ENCODE measurements at places on chromosomes 11 and 22.

DNA sequence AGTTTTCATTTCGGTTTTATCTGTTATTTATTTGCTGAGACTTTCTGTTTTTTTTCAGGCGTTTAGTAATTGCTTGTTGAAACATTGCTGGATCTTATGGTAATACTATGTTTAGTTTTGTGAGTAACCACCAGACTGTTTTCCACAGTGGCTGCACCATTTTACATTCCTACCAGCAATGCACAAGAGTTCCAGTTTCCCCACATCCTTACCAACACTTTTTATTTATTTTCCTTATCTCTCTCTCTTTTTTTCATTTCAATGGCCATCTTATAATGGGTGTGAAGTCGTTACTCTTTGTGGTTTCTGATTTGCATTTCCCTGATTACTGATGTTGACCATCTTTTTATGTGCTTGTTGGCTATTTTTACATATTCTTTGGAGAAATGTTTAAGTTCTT, 23.7 kb downstream of the USP47 start:
- DNase-seq, result no peak

DNA sequence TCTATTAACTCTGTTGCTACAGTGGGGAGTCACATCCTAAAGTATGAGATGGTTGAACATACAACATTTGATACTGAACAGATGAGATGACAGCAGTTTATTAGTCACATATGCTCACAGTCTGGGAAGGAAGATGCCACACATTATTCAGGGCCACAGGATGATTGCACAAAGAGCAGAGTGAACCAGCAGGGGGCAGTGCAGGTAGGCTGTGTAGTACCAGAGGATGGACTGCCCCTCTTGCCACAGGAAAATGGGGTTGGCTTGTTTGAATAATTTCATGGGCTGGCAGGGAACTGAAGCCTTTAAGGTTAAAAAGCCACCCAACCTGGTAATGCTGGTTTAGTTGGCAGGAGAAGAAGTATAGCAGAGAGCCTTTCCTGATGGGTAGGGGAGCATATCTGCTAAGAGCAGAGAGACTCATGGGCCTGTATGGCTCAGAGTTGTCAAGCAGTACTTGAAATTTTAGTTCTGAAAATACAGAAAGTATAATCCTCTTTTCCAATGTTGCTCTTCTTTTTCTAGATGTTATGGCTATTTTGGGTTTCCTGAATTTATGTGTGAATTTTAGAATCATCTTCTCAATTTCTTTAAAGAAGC, 180.4 kb upstream of the B3GAT1 start:
- DNase-seq, result no peak

- DNase-seq, result no peak
These were observed 588.0 kb downstream of the BUD13 start for GRCh38 chr11:116184763-116185162.

GRCh38 chr11:115920092-115920461, 415.9 kb upstream of the CADM1 start:
- DNase-seq, result peak; percentile 51

GRCh38 chr11:104113541-104113940, 50.4 kb downstream of the PDGFD start:
- no peak for DNase-seq

GRCh38 chr11:120925944-120926343, 98.0 kb upstream of the TBCEL start:
- no peak for DNase-seq

GRCh38 chr11:71255323-71255722, 2.9 kb upstream of the SHANK2 start:
- no peak for DNase-seq

GRCh38 chr22:37241351-37242142, 2.5 kb downstream of the RAC2 start:
- DNase-seq, result no peak

- DNase-seq, result no peak
These were observed 26.1 kb upstream of the PPP2R1B start for GRCh38 chr11:111792314-111792713.

DNA sequence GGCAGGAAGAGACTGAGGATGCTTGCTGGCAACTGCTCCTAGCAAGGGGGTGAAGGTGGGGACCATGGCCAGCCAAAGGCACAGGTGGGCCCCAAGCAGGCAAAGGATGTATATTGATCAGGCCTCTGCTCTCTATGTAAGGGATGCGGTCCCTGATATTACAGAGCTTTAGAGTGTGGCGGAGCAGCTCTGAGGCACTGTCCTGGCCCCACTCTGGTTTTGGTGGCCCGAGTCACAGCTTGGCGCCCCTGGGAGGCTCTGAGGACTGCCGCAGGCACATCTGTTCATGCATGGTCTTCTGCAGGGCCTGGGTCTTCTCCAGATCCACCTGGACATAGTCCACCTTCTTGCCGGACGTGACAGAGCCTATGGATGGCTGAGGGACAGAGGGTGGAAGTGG, 45.5 kb downstream of the GAB4 start:
- no peak for DNase-seq

DNA sequence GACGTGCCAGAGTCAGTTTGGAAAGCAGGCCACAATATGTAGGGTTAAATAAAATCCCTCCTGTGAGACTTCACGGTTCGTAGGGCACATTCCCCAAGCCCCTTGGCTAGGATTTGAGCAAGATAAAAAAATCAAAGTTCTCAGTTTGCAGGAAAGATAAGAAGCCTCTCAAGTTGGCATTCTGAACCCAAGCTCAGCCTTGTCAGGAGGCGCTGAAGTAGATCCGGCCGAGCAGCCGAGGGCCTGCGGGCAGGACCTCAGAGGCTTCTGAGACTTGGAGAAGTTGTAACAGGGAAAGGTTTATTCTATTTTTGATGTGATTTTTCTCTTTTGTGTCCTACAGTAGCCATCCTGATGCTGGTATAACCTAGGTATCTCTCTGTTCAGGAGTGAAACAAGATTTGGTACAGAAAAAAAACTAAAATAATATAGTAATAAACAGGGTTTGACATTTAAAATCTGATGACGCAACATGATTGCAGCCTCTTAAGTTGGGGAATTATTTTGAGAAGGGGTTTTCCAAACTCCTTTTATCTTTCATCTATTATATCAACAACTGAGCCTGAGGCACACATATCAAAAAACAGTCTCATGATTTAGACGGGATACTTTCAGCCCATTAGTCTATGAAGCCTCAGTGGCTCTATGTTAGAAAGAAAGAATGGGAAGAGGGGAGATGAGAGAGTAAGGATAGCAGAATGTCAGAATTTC, 10.1 kb downstream of the PATE2 start:
- no peak for DNase-seq

GRCh38 chr11:75918331-75918730, 103.3 kb downstream of the UVRAG start:
- DNase-seq, result no peak

GRCh38 chr11:94544646-94545263, 1.0 kb downstream of the FUT4 start:
- DNase-seq, result peak; percentile 26

GRCh38 chr11:82996966-82997606, 74.6 kb downstream of the RAB30 start:
- no peak for DNase-seq

GRCh38 chr11:106193956-106194355, 116.5 kb downstream of the AASDHPPT start:
- DNase-seq, result no peak

- peak; percentile 73 for DNase-seq
These were observed 1.3 kb downstream of the HIRA start for GRCh38 chr22:19429950-19430889.

GRCh38 chr11:125369808-125370207, 126.3 kb downstream of the FEZ1 start:
- no peak for DNase-seq

DNA sequence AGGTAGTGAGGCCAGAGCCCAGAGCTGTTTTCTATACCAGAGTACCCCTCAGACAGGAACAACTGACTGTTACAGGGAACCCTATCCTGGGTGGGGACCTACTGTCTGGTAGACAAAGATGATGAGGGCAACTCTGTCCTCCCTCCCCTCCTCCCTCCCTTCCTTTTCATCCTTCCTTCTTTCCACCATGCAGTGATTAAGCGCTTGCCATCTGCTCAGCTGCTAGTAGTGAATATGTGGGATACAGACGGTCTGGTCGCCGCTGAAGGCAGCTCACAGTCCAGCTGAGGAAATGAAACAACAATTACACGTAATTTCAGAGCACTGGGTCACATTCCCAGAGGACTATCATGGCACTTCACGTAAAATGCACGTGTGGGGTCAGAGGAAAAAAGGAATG, 597.1 kb downstream of the BUD13 start:
- DNase-seq, result no peak

- no peak for DNase-seq
These were observed 248.7 kb upstream of the ARHGAP42 start for GRCh38 chr11:100438376-100438775.

DNA sequence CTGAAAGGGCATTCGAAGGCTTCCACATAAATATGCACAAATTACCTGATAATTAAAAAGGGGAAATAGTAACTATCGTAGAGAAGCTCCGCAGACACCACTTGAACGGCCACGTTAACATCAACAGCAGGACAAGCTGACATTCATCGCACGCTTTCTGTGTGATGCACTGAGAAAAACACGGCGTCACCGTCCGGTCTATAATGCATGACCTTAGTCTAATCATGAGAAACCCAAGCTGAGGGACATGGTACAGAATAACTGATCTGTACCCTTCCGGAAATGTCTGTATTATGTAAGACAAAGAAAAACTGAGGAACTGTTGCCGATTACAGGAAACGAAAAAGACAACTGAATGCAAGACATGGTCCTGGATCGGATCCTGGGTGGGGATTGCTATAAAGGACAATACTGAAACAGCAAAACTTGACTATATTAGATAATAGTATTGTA, 678 bp upstream of the RANGAP1 start:
- DNase-seq, result peak; percentile 38

GRCh38 chr11:44496391-44496790, 69.1 kb upstream of the CD82 start:
- DNase-seq, result no peak

DNA sequence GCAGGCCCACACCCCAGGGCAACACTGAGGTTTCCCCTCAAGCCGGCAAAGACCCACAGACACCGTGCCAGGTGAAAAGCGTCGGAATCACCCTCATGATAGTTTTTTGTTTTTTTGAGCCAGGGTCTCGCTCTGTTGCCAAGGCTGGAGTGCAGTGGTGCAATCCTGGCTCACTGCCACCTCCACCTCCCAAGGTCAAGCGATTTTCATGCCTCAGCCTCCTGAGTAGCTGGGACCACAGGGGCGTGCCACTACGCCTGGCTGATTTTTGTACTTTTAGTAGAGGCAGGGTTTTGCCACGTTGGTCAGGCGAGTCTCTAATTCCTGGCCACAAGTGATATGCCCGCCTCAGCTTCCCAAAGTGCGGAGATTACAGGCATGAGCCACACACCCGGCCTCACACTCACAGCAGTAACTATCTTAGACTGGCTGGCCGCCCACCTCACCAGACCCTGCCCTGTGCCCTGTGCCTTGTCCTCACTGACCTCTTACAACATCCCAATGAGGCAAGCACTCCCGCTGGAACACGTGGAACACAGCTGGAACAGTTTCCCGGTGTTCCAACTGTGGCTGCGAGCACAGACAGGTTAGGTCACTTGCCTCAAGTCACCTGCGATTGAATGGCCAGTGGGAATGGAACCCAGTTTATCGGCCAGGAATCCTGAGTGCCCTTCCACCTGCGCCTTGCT, 21.1 kb downstream of the LRRC10B start:
- DNase-seq, result no peak

- peak; percentile 92 for DNase-seq
These were observed at the start of gene JAM3 for GRCh38 chr11:134068829-134069425. JAM3 (plus strand) TSS chr11:134069072; CDS start chr11:134069084, 12 bp downstream.

- DNase-seq, result no peak
These were observed 4.7 kb downstream of the CARNS1 start for GRCh38 chr11:67420147-67420645.

- DNase-seq, result no peak
These were observed 105.2 kb upstream of the RRM1 start for GRCh38 chr11:3989276-3989920.

- DNase-seq, result no peak
These were observed 6.0 kb upstream of the PLA2G6 start for GRCh38 chr22:38187413-38188212.
